NK-92 treated with Interleukin-12 subunit alpha and Interleukin-12 subunit beta, amount 100 ng/mL, for 24 hours (cell line): ENCODE measurements at places on chromosomes 6 and 20.

GRCh38 chr6:112563368-112563767 is 216.2 kb downstream of the RFPL4B start:
- DNase-seq, result no peak

- no peak for DNase-seq
Observed at GRCh38 chr6:43796168-43796567, 26.2 kb downstream of the VEGFA start.

GRCh38 chr20:41057999-41058673 is 29.5 kb downstream of the TOP1 start:
- no peak for DNase-seq

GRCh38 chr20:1418350-1418749 is 25.5 kb upstream of the FKBP1A start:
- no peak for DNase-seq

DNA sequence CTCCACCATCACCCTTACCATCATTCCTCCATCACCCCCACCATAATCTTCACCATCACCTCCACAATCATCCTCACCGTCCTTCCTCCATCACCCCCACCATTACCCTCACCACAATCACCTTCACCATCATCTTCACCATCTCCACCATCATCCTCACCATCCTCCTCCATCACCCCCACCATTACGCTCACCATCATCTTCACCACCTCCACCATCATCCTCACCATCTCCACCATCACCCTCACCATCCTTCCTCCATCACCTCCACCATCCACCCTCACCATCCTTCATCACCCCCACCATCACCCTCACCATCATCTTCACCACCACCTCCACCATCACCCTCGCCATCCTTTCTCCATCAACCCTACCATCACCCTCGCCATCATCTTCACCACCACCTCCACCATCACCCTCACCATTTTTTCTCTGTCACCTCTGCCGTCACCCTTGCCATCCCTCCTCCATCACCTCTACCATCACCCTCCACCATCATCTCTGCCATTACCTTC is 33.1 kb upstream of the MPC1 start:
- no peak for DNase-seq

DNA sequence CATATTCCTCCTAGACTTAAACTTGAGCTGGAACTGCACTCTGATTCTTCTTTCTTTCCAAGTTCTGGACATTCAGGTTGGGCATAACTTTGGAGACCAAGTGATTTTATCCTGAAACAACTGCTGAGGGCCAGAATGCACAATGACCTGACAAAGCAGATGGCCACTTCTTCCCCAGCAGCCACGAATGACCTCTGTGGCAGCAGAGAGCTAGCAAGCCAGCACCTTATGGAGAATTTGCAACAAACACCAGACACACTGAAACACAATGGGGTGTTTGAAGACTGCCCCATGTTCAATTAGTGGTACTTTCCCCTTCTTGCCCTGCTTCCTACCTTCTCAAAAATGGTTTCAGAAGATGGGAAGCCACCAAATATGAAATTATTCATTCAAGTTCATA is 4.2 kb upstream of the TENT5A start:
- no peak for DNase-seq

DNA sequence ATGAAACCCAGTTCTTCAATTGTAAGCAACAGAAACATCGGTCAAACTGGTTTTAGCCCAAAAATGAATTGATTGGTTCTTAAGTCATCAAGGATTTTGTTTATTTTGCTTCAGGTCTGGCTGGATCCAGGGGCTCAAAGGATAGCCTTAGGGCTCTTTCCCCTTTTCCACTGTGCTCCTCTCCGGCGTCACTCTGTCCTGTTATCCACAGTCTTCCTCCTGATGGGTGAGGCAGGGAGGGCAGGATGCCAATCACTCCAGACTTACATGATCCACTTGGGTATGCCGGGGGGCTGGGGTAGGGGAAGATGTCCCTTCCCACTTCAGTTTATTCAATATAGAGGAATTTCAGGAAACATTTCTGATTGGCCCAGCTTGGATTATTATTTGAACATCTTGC is 40.0 kb downstream of the PLAGL2 start:
- no peak for DNase-seq

- DNase-seq, result no peak
Observed at GRCh38 chr6:37897818-37898515, 78.4 kb downstream of the ZFAND3 start.

DNA sequence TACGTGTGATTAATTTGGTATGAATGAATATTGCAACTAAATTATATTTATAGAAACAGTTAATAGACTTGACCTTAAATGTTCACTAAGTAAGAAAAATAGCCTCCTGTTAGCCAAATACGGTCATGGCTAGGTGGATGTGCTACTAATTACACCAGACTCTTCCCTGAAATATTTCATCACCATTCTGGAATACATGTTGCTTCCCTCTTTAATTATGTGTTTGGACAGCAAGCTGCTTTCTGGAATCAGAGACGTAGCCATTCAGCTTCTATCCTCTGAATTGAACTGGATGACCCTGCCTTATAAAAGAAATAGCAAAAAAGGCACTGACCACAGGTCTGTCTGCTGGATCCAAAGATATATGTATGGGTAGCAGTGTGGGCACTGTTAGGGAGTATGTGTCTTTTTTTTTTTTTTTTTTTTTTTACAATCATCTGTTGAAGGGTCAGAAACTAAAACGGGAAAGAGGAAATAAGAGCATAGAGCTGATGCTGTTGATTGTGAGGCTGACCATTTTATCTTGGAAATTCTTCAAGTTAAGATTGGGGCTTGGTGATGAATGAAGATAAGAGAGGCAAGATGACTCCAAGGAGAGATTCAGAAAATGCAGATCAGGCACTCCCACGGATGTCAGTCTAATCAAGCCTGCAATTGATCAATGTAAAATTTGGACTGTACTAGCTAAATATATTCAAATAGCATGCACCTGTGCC is 283.2 kb upstream of the HSF2 start:
- DNase-seq, result no peak

- DNase-seq, result peak; percentile 6
Observed at GRCh38 chr6:136846046-136846445, 23.7 kb downstream of the PEX7 start.

DNA sequence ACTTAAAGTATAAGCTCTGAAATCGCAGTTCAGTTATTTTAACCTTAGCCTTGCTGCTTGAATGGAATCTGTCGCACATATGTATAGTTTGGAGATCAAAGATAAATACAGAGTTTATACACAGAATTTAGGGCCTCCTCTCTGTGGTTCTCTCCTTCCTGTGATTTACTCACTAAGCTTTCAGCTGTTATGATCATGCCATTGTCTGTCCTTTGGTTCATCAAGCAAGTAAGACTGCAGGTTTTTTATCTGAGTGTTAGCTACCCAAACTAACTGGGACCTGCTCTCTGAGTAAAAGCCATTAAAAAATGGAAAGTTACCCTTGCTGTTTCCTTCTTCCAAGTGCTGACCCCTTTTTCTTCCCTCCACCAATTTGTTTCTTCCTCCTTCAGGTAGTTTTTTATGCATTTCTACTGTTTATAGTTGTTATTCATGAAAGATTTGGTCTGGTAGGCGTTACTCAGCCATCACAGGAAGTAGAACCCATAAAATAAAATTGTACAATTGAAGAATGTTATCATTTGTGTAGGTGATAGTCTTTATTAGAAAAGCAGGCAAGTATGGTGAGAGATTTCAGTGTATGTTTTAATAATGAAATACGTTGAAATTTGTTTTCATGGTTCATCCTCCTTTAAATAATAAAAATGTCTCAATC is 33.7 kb upstream of the SUMO4 start:
- DNase-seq, result no peak
